ENCODE measurements at places on chromosomes 6 and 20. TPM values are rescaled to one million over a fixed set of nuclear protein-coding genes. Genes with fewer than 3 reads are reported as not detected.

DNA sequence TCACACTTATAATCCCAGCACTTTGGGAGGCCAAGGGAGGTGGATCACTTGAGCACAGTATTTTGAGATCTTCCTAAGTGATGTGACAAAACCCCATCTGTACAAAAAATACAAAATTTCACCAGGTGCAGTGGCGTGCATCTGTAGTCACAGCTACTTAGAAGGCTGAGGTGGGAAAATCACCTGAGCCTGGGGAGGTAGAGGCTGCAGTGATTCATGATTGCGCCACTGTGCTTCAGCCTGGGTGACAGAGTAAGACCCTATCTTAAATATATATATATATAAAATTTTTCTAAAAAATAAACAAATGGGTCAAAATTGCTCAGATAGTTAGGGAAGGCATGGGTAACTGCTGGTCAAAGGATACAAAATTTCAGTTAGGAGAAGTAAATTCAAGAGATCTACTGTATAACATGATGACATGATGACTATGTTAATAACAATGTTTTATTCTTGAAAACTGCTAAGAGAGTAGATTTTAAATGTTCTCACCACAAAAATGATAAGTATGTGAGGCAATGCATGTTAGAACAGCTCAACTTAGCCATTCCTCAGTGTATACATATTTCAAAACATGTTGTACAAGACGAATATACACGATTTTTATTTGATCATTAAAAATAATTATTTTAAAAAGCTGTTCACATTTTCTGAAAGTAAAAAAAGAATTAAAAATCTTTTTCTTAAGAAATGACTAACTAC, 24.4 kb downstream of the TBC1D32 start:
- no peak for DNase-seq

DNA sequence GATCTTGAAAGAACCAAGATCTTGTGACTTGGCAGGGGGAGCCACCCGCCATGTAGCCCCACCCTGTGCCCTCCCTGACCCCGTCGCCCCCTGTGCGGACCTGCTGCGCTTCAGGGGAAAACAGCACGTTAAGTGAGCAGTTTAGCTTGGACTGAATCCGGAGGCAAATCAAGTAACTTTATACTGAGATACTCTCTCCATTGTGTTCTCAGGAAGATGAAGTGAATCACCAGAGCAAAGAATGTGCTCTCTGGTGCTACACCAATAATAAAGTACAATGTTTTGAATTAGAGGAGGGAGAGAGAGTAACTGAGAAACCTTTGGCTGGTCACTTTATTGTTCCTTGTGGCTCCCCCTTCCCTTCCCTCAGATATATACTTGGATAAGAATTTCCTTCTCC, 83.4 kb downstream of the TXNDC5 start:
- no peak for DNase-seq

- no peak for DNase-seq
These were observed 71.2 kb downstream of the LY86 start for GRCh38 chr6:6659600-6660327.

IL17F gene
- total RNA-seq: not detected

DNA sequence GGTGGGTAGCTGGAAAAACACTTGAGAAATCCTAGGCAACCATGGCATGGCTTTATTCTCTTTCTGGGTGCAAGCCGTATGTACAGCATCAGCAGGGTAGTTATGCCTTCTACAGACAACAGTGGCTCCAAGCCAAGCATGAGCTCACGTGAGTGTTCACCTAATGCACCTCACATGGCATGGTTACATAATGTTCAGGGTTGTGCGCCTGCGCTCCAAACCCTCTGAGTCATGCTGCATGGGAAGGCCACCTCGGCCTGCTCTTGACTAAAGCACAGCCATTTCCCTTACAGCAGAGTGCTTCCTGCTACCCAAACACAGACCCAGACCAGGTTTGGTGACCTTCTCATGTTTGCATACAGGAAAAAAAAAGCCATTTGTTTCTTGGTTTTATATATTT, 96.2 kb downstream of the VIP start:
- no peak for DNase-seq

DNA sequence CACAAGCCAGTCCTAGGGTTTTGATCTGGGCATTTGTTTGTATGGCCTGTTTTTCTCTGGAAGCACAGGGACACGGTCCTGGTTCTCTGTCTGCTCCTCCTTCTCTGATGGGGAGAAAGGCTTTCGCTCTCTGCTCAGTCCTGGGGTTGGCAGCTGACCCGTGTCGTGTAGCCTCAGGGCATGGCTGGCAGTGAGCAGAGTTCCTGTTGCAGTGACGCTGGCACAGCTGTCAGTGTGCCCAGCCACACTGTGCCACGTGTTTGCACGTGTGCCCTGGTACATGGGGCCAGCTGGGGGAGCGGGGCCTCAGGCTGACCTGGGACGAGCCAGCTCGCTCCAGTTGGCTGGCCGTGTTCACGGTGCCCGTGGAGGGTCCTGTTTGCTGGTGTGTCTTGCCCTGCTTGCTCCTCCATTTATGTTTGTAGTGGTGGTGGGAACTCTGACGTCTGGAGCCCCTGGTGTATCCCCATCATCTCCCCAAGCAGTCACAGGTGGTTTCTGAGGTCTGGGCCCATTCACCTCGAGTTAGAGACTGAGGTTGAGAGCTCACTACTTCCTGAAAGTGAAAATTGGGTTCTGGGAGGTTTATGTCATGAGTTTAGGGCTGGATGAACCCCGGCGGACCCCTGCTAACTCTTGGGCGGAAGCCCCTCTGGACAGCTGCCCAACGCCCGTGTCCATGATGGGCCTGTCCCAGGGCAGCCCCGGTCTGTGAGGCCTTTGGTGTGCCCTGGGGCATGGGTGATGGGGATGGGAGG, 10.2 kb upstream of the DNAJC5 start:
- DNase-seq: no peak

BMP2 gene
- 15.9 TPM for total RNA-seq

DNA sequence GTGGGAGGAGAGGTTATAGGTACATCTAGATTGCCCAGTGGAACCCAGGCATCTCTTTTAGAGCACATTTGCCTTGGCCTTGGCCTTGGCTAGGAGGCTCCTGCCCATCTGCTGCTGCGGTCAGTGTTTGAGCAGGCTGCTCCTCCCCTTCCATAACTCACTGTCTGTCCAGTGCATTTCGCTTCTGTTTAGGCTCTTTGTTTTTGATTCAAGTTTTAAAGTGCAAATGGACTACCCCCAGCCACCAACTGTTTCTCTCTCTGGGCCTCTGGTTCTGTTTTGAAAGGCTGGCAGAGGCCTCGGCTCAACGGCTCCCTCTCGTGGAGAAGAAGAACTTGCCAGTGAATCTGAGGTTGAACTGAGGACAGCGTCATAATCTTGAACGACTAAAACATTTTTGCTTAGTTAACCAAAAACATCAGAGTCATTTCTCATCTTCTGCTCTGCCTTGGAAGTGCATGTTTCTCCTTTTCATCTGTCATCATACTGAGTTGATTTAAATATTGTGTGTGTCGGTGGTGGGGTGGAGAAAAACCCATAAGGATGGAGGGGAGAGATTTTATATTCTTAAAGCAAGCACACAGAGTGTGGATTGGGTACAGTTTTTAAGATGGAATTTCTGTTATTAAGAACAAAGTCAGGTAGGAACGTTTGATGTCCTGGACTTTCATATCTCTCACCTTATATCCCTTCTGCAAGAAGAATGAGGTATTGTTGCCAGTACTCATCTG, 171.4 kb downstream of the DTNBP1 start:
- peak; percentile 82 for DNase-seq

GRCh38 chr6:99104218-99104617, 156.5 kb upstream of the FBXL4 start:
- no peak for DNase-seq

CST3 gene
- total RNA-seq: 1,105 TPM

PROKR2 gene
- total RNA-seq: not detected

DNA sequence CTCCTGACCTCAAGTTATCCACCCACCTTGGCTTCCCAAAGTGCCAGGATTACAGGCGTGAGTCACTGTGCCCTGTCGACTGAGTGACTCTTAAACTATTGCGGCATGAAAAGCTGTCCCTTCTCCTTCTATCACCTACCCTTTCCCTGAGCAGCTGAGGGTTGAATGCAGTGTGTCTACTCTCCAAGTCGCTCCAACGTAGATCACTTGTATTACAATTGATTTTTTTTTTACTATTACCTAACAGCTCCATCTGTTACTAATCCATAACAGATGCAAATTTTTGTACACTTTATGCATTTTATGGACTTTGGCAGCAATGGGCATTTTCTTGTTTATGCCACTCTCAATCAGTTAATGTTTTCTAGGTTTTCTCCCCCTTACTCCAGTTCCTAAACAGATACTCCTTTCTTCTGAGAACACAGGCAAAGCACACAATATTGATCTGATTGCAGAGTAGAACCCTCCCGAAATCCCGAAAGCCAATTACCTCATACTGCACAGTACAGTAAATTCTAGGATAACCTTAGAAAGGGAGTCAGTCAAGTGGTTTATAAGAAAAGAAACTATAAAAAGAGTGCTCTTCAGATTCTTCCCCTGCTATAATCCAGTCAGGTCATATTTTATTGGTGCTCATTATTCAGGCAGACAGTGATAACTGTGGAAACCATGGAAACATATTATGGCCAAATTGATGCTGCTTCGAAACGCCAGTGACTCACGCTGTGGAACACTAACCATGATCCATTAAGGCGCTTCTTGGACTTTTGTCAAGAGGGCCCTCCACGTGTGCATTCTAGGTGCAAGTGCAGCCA, 273.0 kb downstream of the ADGB start:
- DNase-seq: no peak

DNA sequence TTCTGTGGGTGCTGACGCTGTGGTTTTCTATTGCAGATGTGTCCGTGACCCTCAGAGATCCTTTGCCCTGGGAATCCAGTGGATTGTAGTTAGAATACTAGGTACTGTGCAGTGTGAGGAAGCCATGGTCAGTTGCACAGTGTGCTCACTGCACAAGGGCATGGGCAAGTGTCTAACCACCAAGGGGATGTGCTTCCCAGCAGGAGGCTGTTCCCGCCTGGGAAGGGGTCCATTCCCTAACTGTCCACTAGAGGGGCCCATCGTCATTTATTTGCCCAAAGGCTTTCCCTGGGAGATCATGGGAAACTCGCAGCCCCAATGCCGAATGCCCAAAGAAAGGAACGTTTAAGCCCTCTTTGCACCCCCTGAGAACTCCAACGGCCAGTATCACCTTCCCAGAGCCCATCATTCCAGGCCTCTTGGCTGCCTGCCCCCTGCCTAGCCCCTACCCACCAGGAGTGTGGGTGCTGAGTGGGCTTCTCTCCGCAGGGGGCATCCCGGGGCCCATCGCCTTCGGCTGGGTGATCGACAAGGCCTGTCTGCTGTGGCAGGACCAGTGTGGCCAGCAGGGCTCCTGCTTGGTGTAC, 26.2 kb downstream of the SLCO4A1 start:
- peak; percentile 74 for DNase-seq

SYCP2 gene
- 5.6 TPM for total RNA-seq

GRCh38 chr20:9794831-9795230, 44.0 kb downstream of the PAK5 start:
- DNase-seq: no peak

FAM83D gene
- 3.4 TPM for total RNA-seq

- DNase-seq: peak; percentile 63
These were observed 39.2 kb downstream of the KCNK5 start for GRCh38 chr6:39189915-39190544.

TUBB2B gene
- 5.6 TPM for total RNA-seq

- DNase-seq: peak; percentile 79
These were observed 548 bp downstream of the AGPAT4 start for GRCh38 chr6:161273274-161273751.

GRCh38 chr6:146587459-146587858, 11.3 kb upstream of the ADGB start:
- DNase-seq: no peak

CTAGE9 gene
- not detected for total RNA-seq

GRCh38 chr6:3250231-3250675, 8.5 kb upstream of the PSMG4 start:
- peak; percentile 38 for DNase-seq

PRDM1 gene
- 10.5 TPM for total RNA-seq

GRCh38 chr20:47243532-47244305, 112.8 kb downstream of the ZMYND8 start:
- DNase-seq: no peak

DNA sequence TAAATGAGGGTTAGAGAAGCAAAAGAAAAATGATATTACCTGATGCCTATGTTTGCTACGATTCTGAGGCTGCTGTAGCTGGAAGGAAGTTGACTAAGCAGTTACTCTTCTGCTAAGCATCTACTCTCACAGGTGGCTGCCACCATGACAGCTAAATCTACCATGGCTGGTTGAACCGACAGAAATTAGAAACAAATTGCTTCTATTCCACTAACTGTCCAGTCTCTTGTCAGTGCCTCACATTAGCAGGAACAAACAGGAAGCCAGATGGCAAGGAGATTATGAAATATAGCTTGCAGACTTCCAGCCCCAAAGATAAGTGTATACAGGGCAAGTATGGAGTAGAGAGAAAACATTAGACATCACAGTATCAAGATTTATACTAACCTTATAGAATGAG, 59.4 kb upstream of the TMEM200A start:
- DNase-seq: no peak

GRCh38 chr6:551405-551804, 105.5 kb downstream of the HUS1B start:
- no peak for DNase-seq

PTK6 gene
- 0.30 TPM for total RNA-seq

MLIP gene
- total RNA-seq: 2.6 TPM

GRCh38 chr6:133923938-133924593, 29.0 kb upstream of the TBPL1 start:
- DNase-seq: peak; percentile 61

DNA sequence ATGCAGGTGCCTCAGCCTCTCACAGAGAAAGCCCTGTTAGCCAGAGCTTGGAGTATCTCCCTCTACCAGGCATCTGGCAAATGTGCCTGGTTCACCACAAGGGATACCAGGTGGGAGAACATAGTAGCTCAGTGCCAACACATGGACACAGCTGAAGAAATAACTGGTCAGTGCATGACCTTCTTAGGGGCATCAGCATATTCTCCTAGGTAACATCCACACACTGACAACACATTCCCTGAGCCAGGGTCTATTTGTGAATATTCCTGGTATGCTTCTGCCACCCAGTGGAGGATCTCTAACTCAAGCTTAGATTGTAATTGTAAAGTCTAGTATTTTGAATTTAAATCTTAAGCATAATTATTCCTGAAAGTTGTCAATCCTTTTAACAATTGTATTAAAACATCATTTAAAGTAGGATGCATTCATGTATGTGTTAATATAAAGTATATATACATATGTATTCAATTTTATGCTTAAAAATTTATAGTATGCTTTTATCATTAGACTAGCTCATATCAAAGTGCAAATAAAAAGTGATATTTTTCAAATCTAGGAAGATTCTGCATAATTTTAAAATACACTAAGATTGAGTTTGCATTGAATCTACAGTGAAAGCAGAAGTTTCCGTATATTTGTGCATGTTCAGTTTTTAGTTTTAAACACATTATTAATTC, 45.3 kb upstream of the COL21A1 start:
- no peak for DNase-seq
